Activated CD4-positive, CD25-positive, alpha-beta regulatory T cell treated with anti-CD3 and anti-CD28 coated beads, Interleukin-2, amount 50 U/mL, for 72 hours (primary cell): ENCODE measurements at places on chromosomes 2 and 18.

GRCh38 chr2:8583400-8584173 is 98.3 kb upstream of the ID2 start:
- peak; percentile 72 for DNase-seq

DNA sequence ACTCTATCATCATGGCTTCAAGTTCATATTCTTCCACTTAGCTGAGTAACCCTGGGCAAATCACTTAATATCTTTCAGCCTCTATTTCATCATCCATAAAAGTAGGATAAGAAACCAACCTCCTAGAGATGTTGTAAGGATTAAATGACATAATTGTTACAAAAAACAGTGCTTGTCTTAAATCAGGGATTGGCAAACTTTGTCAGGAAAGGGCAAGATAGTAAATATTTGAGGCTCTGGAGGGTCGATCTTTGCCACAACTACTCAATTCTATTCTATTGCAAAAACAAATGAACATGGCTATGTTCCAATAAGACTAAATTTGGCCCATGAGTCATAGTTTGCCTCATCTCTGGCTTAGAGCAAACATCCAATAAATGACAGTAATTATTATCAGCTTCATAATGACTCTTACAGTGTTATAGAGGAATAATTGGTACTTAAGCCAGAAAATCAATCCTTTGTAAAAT is 184.7 kb downstream of the SATB2 start:
- DNase-seq, result no peak

DNA sequence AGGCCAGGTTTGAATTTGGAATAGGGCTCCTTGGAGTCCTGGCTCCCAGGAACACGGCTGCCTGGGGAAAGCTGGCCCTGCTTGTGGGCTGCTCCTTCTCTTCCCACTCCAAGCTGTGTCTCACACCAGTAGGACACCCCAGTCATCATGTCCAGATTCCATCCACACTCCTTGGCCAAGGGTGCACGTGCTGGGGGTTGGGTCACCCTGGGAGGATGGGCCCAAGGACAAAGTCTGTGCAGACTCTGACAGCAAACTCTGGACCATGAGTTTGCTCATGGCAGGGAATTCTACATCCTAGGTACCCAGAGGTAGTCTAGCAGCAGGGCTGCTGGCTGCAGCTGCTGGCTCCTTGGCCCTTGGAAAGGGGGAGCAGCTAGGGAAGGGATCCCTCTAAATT is 102.4 kb upstream of the EPAS1 start:
- no peak for DNase-seq

DNA sequence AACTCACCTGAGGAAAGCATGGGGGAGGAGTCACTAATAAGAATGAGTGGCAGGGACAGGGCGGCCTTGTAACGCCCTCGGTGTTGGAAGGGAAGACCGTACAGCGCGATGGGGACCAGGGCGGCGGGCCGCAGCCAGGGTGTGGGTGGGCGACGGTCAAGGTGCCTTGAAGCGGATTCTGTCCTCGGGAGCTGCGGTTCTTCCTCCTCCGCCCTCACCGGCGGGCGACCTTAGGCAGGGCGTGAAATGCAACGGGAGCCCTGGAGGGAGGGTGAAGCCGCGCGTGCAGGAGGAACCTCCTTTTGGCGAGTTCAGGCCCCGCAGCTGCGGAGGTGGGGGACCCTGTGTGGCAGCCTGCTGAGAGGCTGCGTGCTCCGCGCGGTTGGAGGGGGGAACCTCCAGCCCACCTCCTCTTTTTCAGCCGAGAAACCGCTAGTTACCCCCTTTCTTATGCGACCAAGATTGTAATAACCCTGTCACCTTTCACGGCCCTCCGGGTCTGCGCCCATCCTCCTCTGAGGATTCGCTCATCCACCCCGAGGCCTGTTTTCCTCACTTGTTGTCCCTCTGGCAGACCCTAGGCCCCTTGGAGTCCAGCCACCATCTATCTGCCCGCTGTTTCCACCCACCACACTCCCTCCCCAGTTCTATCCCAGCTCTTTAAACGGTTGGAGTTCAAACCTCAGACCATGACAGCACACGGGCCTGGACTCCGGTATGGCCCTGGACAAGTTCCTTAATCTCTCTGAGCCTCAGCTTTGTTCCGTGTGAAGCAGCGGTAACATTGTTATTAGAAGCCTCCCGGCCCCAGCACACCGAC is 823 bp upstream of the RNU2-63P start:
- no peak for DNase-seq

GRCh38 chr2:102251042-102251848 is 60.1 kb upstream of the IL1RL1 start:
- DNase-seq, result peak; percentile 77

DNA sequence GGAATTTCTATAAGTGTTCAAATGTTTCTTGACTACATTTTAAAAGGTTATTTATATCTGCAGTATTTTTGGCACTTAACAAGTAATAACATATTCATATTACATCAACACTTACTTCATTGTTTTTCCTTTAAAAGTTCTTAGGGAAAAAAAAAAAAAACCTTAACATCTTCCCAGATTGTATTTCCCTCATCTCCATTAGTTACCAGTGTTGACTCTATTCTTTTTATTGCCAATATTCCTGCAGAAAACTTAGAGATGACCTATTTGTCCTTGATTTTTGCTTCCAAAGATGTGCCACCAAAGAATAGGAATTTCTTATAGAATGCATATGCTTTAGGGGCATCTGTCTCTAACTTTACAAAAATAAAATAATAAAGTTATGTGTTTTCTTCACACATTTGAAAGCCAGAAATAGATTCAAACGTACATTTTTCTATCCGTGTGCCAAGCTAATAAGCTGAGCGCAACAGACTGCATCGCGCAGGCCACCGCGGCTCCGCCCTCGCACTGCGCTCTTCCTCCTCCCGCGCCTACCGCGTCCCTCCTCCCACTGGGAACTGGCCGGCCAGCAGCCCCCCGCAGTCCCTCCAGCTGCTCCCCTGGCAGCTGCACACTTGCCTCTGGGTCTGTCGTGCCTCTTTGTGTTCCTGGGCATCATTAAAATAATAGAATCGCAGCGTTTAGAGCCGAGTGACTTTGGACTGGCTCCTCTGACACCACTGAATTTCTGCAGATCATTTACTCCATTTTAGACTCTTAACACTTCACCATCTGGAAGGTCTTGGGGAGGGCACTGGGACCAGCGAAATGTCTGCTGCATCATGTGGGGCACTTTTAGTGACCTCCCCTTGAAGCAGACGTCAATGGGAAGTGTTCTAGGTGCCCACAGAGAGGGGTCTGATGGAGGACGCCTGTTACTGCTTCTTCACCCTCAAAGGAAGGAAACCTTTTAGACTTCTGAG is 21.2 kb upstream of the NAB1 start:
- DNase-seq, result no peak

- no peak for DNase-seq
Observed at GRCh38 chr2:172094294-172095145, 8.2 kb downstream of the DLX2 start.

- no peak for DNase-seq
Observed at GRCh38 chr2:131394147-131394931, 30.4 kb upstream of the RAB6D start.

- DNase-seq, result no peak
Observed at GRCh38 chr2:170235860-170236679, 58.1 kb downstream of the MYO3B start.

GRCh38 chr2:180907731-180908130 is 72.7 kb upstream of the UBE2E3 start:
- no peak for DNase-seq

GRCh38 chr2:217231212-217231611 is 371.3 kb upstream of the TNP1 start:
- DNase-seq, result no peak

DNA sequence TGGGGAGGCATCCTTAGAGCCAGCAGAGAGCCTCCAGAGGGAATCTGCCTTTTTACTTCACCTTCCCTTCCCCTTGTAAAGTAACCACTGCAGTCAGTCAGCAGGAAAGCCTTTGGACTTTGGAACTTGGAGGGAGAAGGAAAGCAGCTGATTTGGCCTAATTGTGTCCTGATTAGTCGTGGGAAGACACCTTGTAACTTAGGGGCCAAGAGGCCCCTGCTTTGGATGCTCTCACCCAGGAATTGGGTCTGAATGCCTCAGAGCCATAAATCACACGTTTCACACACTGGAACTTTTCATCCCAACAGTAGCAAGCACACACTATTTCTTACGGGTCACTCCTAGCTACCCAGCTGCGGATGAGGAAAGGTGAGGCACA is 81.0 kb upstream of the PPM1B start:
- no peak for DNase-seq

DNA sequence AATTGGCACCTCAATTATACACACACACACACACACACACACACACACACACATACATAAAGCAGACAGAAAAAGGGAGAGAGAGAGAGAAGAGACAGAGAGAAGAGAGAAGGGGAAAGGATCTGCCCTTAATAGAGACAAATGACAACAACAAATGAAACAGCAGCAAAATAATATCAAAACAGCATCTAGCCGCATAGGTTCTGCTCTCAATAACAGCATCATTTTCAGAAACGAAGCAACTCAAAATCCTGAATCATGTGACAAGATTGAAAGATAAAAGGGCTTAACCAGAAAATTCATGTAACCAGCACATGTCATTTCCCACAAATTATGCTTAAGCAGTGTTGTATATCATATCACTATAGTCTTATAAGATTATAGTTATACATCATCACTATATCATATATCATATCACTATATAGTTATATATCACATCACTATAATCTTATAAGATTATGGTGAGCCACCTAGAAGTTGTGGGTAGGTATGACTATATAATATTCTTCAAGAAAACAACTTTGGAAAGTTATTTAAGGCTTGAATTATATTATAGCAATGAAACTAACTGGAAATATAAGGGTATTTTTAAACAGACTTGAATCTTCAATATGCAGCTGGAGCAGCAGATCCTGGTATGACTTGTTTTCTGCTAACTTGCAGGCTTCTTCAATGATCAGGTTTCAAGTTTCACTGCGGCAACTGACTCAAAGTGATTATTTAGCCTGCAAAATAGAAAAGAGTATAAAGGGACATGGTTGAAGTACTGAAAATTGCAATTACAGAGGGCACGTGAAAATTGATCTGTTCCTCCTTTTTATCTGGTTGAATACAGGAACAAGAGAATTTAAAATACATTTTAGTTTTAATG is 16.1 kb upstream of the VPS54 start:
- DNase-seq, result no peak

DNA sequence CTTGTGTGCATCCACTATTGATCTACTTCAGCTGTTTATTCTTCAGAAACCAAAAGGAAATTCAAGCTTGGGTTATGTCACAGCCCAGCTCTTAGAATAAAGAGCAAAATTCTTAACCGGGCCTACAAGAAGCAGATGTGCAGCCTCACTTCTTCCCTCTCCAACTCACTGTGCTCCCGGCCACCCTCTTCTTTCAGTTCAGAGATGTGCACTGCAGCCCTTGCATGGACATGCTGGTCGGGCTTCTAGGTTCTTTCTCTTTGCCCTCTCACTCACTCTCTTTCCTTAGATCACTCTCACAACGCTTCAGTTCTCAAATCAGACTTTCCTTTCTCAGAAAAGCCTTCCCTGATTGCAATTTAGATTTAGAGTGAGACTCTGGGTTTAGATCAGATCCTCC is 104.1 kb downstream of the CHN1 start:
- no peak for DNase-seq

DNA sequence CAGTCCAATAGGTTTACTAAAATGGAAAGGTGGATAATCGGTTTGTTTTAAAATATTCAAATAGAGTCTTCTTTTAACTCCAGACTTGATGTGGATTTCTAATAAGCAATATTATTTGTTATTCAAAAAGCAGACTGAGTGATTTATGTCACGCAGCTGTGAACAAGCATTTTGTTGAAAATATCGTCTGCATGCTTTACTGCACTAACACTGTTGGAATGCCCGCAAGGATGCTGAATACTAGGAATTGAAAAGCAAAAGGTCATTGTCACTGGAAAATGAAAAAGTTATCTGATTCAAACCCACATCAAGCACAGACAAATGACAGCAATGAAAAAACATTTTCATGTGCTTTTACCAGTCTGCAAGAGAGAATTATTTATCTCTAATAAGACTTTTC is 31.1 kb downstream of the CHN1 start:
- DNase-seq, result no peak

GRCh38 chr18:36862182-36862581 is 33.3 kb downstream of the KIAA1328 start:
- no peak for DNase-seq

- no peak for DNase-seq
Observed at GRCh38 chr2:220001751-220002150, 374.3 kb downstream of the SLC4A3 start.

- DNase-seq, result no peak
Observed at GRCh38 chr2:148979919-148980277, 58.6 kb upstream of the LYPD6B start.

- DNase-seq, result no peak
Observed at GRCh38 chr18:64183665-64184064, 34.8 kb upstream of the LINC00305 start.

- no peak for DNase-seq
Observed at GRCh38 chr18:7824970-7825369, 257.9 kb downstream of the PTPRM start.

DNA sequence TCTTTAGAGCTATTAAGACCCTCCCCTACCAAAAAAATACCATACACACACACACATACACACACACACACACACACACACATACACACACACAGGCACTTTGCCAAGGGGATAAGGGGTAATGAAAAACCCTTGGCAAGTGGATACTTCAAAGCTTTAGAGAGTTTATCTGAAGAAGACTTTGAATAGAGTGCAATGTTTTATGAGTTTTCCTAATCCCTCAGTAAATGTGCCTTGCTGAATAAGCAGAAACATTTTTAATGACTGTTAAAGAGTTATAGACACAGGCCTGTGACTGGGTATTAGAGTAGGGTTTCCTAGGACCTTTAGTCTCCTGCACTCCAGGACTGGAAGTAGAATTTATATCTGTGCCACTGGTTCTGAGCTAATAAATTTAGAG is 75.5 kb upstream of the CTAGE1 start:
- no peak for DNase-seq

GRCh38 chr2:69618362-69618761 is 25.2 kb downstream of the AAK1 start:
- DNase-seq, result no peak
